EH (cell line): ENCODE measurements at places on chromosomes 4 and X.

DNA sequence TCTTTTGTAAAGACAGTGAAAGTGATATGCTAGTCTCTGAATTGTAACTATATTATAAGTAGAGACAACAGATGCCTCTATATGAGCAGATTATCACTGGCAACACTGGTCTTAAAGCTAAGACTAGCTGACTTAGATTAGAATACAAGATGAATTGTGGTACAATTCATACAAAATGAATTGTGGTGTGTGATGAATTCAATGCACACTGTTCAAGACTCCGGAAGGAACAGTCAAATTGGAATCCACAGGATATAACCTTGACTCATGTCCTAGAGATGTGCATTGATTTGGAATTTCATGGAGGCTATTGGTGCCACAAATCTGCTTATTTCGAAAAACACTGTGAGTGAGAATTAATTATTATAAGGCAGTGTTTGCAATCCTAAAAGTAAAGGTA, 701.8 kb downstream of the PCDH7 start:
- DNase-seq = no peak

GRCh38 chr4:149292425-149293007, 523.1 kb downstream of the IQCM start:
- no peak for DNase-seq

GRCh38 chrX:134174273-134174660, 62.7 kb upstream of the CCDC160 start:
- no peak for DNase-seq

- no peak for DNase-seq
Measured at GRCh38 chr4:148015058-148015457, 283.2 kb downstream of the ARHGAP10 start.

DNA sequence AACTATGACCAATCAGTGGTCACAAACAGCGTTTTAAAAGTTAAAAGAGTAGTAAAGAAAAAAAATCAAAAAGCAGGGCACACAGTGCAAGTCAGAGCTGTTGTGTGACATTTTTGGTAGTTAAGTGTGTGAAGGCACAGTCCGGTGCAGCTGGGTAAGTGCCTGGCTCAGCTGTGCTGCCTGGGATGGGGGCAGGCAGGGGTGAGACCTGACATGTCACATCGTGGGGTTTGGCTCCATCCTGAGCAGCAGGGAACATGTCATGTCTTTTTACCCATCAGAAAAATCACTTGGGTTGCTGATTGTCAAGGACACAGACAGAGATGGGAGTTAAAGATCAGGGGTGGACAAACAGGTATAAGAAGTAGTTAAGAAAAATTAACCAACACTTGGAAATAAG, 125.1 kb downstream of the NSUN7 start:
- no peak for DNase-seq
